ENCODE measurements at places on chromosomes 7 and 10. TPM values are rescaled to one million over a fixed set of nuclear protein-coding genes. Genes with fewer than 3 reads are reported as not detected.

Gene LRRC61
- 0.19 TPM for total RNA-seq

Gene INMT
- 0.28 TPM for total RNA-seq

Gene MORN4
- total RNA-seq = 3.1 TPM

Gene C10orf105
- total RNA-seq = not detected

Gene HOXA10
- 0.36 TPM for total RNA-seq
